ENCODE measurements at places on chromosomes 12 and 14.

- DNase-seq, result peak; percentile 65
Measured at GRCh38 chr14:49865431-49865859, 12.9 kb upstream of the NEMF start.

DNA sequence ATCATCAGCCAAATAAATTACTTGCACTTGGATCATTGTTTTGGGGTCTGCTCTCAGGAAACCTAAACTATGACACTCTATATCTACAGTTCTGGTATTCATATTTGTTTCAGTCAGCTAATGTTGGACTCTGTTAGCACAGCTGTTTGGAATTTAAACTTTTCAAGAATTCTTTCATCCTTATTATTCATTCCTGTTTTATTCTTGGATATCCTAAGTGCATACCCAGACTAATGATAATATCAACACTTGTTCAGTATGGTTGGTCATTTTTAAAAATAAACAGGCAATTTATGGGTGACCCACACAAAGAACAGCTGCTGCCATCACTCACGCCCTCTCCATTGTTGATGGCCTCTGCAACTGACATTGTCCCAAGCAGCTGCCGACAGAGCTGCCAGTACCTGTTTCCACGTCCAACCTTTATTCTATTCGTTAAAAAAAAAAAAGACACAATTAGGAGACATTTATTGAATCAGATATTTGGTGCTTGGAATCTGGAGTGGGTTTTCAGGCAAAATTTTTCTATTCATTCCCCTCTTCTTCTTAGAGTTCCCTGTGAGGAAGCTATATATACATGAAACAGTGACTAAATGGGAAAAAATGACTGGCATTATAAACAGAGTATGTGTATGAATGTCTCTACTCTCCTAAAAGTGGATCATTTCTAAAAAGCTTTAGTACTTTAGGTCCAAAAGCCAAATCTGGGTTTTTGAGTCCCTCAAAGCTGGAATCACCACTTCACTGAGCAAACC lies 252.1 kb upstream of the NAV3 start:
- no peak for DNase-seq

GRCh38 chr12:43884683-43885410 lies 49.0 kb downstream of the TMEM117 start:
- no peak for DNase-seq

- no peak for DNase-seq
Measured at GRCh38 chr12:6839482-6840201, 1.1 kb upstream of the GNB3 start.

- DNase-seq, result no peak
Measured at GRCh38 chr12:132433641-132434395, 56.1 kb upstream of the FBRSL1 start.

DNA sequence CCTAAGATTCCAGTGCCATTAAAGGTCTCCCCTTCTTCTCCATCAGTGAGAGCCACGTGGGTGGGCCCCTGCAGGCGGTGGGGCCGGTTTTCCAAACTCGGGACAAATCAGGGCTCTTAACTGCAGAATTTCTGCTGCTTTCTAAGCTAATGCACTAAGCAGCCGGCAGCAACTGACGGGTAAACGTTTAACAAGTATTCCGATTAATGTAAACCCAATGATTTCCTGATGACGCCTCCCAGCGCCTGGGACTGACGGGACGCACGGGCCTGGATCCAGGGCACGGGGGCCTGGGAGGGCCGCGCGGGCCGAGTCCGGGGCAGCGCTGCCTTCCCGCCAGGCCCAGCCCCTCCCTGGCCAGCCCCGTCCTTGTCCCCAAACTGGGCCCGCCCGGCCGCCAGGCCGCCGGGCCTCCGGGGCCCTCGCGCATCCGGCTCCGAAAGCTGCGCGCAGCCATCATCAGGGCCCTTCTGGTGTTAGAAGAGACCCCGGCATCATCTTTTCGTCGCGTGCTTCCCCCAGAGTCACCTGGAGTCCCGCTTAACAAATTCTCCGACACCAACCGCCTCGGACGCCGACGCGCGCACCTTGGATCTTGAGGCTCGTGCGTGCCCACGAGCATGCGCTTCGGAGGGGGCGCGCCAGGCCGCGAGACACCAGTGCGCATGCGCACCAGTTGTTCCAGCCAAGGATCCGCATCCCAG lies at the start of gene MLH3:
Gene MLH3, minus strand, starts transcription at position 616 of the 704 bp plus-strand sequence. CDS start 1,812 bp downstream, outside the sequence.
- DNase-seq, result peak; percentile 61

GRCh38 chr12:15848606-15849005 lies 33.6 kb upstream of the STRAP start:
- DNase-seq, result no peak

GRCh38 chr12:479161-479560 lies 19.4 kb downstream of the B4GALNT3 start:
- DNase-seq, result no peak

DNA sequence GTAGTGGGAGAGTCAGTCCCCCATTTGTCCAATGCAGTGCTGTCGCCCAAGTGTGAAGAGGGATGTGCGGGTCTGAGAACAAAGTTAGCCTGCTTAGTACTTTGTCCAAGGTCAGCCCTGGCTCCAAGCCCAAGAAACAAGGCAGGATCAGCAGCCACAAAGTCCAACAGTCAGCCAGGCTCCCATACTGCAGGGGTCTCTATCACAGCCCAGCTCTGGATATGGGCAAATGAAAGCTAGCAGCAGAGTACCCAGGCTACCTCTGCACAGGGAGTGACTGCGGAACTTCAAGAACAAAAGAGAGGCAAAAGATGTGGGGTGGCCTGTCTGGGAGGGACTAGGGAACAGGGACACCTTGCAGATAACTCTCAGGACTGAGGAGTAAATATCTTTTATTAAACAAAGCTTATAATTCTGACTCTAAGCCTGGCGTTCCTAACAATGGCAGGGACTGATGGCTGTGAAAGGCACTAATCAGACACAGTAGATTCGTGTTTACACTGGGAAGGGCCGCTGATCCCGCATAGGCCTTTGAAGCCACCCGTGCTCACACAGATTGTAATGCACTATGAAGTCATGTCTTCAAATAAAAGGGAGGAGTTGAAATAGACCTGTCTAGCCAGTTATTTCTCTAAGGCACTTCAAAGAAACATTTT lies 91.0 kb upstream of the EEA1 start:
- no peak for DNase-seq

DNA sequence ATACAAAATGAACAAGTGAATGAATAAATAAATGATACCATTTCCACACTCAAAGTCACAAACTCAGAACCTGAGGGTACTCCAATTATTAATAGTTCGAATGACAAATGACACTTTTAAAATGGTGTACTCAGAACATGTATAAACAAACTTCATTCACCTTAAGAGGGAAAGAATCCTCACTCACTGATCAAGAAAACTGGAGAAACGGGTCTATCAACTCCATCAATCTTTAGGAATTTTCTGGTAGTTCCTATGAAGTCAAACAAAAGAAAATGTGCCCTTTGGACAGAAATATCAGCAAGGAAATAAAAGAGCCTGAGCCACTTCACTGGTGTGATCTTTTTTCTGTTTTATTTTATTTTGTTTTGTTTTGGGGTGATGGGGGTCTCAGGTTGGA lies 5.2 kb upstream of the NRDE2 start:
- DNase-seq, result no peak

GRCh38 chr12:106873983-106874382 lies 81.7 kb upstream of the TMEM263 start:
- no peak for DNase-seq

- peak; percentile 41 for DNase-seq
Measured at GRCh38 chr12:132492522-132492921, 2.6 kb downstream of the FBRSL1 start.

DNA sequence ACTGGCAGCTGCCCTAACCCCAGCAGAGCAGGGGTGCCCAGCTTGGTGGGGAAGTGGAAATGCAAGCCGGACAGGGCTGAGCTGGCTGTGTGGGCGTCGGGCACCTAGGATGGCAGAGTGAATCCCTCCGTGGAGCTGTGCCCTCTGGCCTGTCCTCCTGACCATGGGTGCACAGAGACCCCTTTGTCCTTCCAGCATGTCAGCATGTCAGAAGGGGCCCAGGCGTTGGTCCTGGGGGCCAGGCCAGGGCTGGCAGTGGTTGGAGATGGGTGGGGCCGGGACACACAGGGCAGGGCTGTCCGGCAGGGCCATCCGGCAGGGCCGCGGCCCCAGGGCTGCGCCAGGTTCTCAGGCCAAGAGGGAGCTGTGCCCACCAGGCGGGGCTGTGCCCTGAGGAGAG lies 8.8 kb upstream of the TEX22 start:
- no peak for DNase-seq

- no peak for DNase-seq
Measured at GRCh38 chr12:52011602-52012214, 5.0 kb downstream of the TAMALIN start.

- DNase-seq, result no peak
Measured at GRCh38 chr12:74537126-74537706, 419 bp upstream of the ATXN7L3B start.
